NCI-H2081 (cell line): ENCODE measurements at places on chromosomes 6 and 20.

GRCh38 chr6:72035486-72035885 lies 149.1 kb downstream of the RIMS1 start:
- no peak for DNase-seq

GRCh38 chr20:54343634-54344033 lies 131.8 kb upstream of the DOK5 start:
- DNase-seq, result no peak

DNA sequence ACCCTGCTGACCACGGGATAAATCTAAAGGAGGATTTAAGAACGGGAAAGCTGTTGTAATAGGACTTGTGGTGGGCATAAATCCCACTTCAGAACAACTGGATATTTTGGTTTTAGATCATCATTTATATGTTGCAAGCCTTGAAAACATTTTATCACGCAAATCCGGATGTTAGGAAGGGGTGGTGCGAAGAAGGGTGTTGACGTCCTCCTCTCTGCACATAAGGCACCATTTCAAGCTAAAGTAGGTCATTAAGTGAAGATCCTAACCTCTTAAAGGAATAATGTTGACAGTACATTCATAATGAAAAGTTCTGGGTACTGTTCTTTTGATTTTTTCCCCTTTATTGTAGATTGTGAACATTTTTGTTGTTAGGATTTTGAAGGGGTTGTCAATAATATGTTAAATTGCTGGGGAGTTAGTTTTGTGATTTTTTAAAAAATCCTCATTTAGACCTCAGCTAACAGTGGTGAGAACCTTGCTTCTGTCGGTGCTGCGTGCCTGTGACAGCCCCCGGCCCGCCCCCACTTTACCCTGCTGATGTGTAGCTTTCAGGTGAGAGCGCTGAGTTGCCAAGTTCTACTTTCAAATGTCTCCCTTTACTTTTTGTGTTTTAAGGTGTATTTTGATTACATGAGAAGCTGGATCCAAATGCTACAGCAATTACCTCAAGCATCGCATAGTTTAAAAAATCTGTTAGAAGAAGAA lies 88.8 kb downstream of the MAP3K4 start:
- no peak for DNase-seq

DNA sequence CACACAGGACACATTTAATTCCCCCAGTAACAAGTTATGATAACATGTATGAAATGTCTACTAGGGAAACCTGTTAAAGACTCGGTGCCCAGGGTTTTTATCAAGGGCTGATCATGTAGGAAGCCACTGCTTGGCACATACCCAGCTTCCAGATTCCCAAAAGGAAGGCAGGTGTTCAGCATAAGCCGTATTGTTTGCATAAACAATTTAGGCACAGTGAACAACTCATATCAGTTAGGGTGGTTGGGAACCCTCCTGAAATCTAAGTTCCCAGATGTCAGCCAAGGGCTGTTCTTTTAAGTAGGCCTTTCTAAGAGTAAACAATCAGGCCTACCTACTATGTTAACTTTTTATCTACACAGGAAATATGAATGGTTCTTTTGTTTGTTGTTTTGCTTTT lies 74.1 kb downstream of the ASXL1 start:
- no peak for DNase-seq

GRCh38 chr20:60494476-60494875 lies 536.3 kb downstream of the CDH26 start:
- no peak for DNase-seq
